ENCODE measurements at places on chromosomes 4 and X.

- DNase-seq, result no peak
Measured at GRCh38 chr4:42412251-42412650, 15.0 kb downstream of the SHISA3 start.

GRCh38 chr4:146255874-146256273, 41.5 kb downstream of the REELD1 start:
- DNase-seq, result no peak

- DNase-seq, result no peak
Measured at GRCh38 chr4:62191451-62192240, 991.5 kb downstream of the ADGRL3 start.

DNA sequence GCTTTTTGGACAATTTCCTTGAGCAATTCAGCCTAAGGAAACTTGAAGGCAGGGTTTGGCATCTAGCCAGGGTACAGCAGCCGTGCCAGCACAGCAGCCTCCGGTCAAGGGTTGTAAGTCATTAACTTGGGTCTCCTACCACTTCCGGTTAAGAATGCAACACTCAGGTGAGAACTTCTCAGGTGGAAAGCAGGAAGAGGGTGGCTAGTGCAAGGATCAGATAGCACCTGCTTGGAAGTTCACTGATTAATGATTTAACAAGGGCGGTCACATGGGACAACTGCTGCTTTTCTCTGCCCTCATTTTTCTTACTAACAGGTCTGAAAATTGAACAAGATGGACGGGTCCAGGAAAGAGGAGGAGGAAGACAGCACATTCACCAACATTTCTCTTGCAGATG, 30.1 kb upstream of the SCOC start:
- DNase-seq, result no peak

DNA sequence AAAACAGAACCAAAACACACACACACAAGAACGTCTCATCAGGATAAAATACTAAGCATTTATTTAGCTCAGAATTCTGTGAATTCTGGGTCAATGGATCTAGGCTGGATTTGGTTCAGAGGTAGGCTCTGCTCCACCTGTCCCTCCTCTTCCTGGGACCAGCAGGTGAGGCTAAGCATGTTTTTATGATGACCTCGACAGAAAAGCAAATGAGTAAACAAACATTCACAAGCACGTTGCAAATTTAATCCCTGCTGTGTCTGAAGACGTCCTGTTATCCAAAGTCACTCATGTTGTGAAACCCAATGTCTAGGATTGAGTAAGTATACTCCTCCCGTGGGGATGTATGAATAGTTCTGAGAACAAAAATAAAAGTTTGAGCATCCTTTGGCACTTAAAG, 371.4 kb upstream of the TECRL start:
- no peak for DNase-seq

GRCh38 chrX:30156880-30157560, 58.3 kb upstream of the MAGEB2 start:
- DNase-seq, result no peak

DNA sequence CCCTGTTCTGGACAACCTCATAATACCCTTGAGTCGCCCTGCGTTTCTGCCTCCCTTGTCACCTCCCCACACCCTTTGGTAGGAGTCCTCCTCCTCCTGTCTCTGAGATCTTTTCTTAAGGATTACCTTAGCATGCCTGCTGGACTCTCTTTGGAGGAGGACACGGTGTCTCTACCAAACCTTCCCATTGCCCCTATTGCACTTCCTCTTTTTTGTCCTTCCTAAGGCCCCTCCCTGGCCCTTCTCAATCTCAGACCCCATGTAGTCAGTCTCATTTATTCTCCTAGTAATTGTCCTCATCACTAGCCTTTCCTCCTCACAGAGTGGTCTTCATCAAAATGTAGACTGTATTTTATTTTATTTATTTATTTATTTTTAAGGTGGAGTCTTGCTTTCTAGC, 335.0 kb upstream of the SFRP2 start:
- DNase-seq, result no peak

DNA sequence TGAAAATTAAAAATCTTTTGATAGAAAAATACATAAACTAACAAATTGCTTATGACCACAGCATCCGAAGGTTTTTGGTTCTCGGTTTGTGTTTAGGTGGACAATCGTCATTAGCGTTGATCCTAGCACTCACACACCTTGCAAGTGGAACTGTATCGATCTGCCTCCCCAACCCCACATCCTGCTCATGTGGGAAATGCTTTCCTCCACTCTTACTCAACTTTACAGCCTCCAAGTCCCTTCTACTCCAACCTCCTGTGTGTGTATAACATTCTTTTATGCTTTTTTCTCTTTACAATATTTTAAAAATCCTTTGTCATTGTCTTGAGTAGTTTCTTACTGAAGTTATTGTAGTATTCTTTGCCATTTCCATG, 15.6 kb upstream of the TMEM131L start:
- no peak for DNase-seq

DNA sequence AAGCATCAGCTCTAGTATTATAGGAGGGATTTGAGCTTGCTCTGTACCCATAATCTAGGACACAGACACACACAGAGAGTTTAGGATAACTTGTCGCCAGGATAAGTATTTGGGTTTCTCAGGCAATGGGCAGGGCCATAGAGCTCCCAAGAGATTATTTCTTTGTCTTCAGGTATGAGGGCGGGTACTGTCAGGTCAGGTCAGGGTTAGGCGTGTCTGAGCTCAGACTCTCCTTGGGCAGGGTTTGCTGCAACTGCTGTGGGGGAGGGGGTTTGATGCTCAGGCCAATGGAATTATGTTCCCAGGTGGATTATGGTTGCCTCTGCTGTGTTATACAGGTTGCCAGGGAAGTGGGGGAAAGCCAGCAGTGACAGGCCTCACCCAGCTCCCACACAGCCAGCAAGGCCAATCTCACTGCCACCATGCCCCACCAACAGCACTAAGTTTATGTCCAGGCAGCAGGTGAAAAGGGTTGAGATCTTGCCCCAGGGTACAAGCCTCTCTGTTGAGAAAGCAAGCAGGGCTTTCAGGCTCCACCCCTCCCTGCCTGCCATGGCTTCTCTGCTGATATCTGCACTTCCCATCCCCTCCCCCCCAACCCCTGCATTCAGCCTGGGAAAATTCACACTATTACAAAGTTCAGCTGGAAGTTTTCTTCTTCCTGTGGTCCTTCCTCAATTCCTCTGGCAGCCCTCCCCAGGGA, 101.3 kb downstream of the RRAGB start:
- DNase-seq, result no peak

DNA sequence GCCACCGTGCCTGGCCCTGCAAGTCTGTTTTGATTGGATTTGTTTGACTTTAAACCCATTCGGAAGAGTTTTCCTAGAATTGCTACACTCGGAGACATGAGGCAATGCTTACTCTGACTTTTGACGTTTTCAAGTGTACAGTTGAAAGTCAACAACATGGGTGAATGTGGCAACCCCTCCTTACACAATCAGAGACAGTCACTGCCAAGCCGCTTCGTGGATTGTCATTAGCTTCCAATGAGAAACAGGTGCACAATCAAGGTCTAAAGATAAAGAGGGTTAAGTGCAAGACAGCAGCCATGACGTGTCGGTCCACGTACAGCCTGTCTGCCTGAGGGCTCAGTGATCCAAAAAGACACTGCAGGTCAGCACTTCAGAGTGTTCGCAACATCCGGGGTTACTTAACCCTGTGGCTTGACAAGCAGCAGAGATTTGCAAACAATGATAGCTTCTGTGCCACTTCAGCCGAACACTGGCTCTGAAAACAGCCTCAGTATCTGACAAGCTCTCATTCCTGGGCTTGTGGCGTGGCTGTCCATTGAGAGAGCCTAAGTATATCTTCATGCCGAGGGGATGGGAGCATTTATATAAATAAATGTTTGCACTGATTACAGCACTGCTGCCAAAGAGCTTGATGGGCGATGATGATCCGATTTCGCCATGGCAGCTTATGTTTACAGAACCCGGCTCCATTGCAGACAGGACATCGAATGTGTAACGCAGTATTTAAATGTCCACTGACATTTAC, 180.0 kb downstream of the DHRSX start:
- no peak for DNase-seq

DNA sequence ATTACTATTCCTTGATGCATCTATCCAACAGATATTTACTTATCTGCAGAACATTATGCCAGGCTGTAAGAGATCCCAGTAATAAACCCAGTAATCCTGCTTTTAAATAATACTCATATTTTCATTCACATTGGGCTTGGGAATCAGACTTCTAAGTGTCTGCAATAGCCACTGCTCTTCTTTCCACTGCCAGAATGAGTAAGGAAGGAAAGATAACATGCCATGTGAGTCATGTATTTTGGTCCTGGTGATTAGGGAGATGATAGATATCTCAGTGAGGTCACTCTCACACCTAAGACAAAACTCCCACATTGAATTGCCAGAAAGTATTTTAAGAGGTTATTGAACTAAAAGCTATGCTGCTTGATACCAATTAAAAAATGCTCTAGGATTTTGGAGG, 13.9 kb upstream of the HEPH start:
- no peak for DNase-seq

DNA sequence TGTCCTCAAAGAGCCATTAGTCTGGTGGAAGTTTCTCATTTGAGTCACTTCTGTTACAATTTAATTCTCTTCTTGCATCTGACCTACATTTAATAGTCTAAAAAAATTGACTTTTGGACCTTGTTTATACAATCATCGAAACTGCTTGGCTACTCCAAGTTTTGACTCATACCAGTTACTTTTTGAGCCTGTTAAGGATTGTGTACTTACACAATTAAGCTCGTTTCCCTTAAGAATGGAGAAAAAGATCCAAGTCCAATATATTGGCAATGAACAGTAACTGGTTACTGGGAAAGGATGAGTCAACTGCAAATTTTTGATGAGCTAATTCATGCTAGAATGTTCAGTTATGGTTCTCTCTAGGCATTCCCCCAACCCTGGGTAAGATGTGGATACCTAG, 58.2 kb downstream of the DCX start:
- no peak for DNase-seq

Data from NCI-H2029 (cell line).